Activated T-cell treated with anti-CD3 and anti-CD28 coated beads for 48 hours (primary cell): ENCODE measurements at places on chromosomes 12 and 14.

- no peak for DNase-seq
Observed at GRCh38 chr12:2212537-2212936, 159.8 kb downstream of the CACNA1C start.

- DNase-seq: no peak
Observed at GRCh38 chr14:75860561-75861160, 121.1 kb downstream of the TGFB3 start.

GRCh38 chr12:123891011-123891410 lies 81.6 kb downstream of the CCDC92 start:
- DNase-seq: no peak

DNA sequence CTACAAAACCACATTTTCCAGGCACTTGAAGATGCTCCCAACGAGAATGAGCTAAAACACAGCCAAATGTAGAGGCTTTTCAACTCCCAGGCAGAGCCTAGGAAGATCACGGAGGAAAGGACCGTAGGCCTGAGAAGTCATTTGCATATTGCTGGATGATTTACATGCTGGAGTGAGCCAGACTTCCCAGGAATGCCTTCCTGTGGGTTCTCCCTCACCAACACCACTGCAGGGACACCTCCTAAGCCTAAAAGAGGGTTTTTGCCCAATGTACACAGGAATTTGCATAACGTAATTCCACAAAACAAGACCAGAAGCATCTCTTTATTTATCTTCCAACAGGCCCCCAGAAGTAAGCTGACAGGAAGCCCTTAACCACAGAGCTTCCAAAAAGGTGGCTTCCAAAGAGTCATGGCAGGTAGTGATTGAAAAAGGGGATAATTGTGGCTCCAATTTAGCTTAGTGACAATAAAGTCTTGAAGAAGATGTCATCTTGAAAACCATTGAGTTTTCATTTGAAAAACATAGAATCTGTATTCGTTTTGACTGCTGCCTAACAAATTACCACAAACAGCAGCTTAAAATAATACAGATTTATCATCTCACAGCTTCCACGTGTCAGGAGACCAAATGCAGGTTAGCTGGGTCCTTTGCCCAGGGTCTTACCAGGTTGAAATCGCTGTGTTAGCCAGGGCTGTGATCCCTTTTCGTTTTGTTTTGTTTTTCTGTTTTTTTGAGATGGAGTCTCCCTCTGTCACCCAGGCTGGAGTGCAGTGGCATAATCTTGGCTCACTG lies 116.2 kb downstream of the EGLN3 start:
- no peak for DNase-seq

DNA sequence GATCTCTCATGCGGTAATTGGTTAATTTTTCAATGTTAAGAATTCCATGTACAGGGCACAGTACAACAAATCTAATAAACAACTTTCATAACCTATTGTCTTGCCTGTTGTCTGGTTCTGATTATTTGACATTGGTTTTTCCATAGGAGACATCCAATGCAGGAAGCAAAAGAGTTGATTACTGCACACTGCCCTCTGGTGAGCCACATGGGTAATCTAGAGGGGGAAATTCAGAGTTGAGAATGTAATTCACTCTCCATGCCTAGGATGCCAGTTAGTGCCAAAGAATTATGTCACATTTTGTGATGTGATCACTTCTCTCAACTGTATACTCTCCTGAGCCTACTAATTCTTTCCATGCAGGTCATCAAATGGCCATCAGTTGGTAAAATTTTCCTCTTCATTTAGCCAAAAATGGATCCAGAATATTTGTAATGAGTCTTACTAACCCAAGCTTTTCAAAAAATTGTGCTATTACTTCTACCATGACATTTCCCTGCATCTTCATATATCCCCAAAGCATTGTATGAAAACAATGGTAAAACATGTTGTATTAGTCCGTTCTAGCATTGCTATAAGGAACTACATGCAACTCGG lies 17.7 kb upstream of the CCDC91 start:
- no peak for DNase-seq

DNA sequence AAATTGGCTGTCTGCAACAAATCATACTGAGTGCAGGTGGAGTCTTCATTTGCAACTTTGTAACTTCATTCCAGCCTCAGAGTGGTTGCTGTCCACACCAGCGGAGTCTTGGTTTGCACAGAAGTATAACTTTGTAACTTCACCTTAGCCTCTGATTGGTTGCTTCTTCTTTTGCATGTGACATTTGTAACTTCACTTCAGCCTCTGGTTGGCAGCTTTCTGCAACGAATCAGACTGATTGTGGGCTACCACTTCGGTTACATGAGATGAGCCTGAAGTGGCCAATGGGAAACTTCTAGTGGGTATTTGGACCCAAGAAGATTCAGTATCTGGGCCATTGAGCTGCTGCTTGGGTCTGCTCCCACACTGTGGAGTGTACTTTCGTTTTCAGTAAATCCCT lies 17.8 kb downstream of the RASSF8 start:
- DNase-seq: no peak
